ENCODE measurements at places on chromosomes 7 and 10. TPM values are rescaled to one million over a fixed set of nuclear protein-coding genes. Genes with fewer than 3 reads are reported as not detected.

- no peak overlapping the region for H3K27ac ChIP-seq
- no peak for DNase-seq
- no peaks in the 10 kb centered on the region for H3K36me3 ChIP-seq
- H3K4me3 ChIP-seq = no peak overlapping the region
- no peaks in the 10 kb centered on the region for H3K27me3 ChIP-seq
- H3K4me1 ChIP-seq = no peaks in the 10 kb centered on the region
Measured at GRCh38 chr10:100025576-100025975, 15.8 kb upstream of the DNMBP start.

GRCh38 chr7:155804897-155805825, 7.1 kb downstream of the SHH start:
- peaks cover 9% of the 10 kb centered on the region for H3K27me3 ChIP-seq
- peaks cover 15% of the 10 kb centered on the region for H3K4me1 ChIP-seq
- DNase-seq = no peak
- no peaks in the 10 kb centered on the region for H3K36me3 ChIP-seq
- no peak overlapping the region for H3K4me3 ChIP-seq

TET1 gene
- total RNA-seq = 3.9 TPM

DNA sequence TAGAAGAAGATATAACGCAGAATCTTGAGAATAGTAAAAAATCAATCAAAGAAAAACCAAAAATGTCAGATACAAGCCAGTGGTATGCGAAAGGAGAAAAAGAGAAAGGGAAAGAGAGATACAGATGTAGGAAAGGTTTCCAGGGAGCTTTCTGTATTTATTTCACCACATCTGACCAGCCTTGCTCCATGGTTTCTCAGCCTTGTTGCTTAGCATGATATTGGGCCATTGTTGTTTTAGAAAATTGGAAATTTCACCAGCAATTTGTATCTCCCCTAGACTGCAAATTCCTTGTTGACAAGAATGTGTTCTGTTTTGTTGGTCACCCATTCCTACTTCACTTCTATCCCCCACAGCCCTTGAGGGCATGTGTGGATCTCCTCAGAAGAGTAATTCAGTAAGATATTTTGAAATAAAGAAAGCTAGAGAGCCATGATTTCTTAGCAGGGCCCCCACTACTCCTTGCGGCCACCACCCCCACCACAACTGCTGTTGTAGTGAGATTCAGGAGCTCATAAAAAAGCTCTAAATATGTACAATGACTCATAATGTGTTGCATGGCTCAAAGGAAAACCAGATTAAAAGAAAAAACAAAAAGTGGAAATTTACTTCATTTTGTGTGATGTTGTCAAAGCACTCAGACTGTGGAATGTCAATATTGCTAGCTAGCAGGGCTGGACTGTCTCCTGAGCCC, 138.7 kb downstream of the CHRM2 start:
- no peak overlapping the region for H3K27ac ChIP-seq
- no peaks in the 10 kb centered on the region for H3K4me1 ChIP-seq
- no peaks in the 10 kb centered on the region for H3K27me3 ChIP-seq
- no peak overlapping the region for H3K4me3 ChIP-seq
- DNase-seq = no peak
- H3K36me3 ChIP-seq = no peaks in the 10 kb centered on the region

GRCh38 chr7:33726582-33726981, 178.8 kb upstream of the BMPER start:
- H3K27ac ChIP-seq = no peak overlapping the region
- DNase-seq = no peak
- H3K36me3 ChIP-seq = no peaks in the 10 kb centered on the region
- H3K4me3 ChIP-seq = no peak overlapping the region
- H3K27me3 ChIP-seq = no peaks in the 10 kb centered on the region

- H3K4me3 ChIP-seq = no peak overlapping the region
- no peaks in the 10 kb centered on the region for H3K27me3 ChIP-seq
- no peak for DNase-seq
- peaks cover 5% of the 10 kb centered on the region for H3K4me1 ChIP-seq
Measured at GRCh38 chr7:130365511-130366441, 14.5 kb upstream of the CPA1 start.

GRCh38 chr7:42792841-42793240, 119.0 kb downstream of the C7orf25 start:
- no peaks in the 10 kb centered on the region for H3K27me3 ChIP-seq
- no peaks in the 10 kb centered on the region for H3K36me3 ChIP-seq
- DNase-seq = no peak

DNA sequence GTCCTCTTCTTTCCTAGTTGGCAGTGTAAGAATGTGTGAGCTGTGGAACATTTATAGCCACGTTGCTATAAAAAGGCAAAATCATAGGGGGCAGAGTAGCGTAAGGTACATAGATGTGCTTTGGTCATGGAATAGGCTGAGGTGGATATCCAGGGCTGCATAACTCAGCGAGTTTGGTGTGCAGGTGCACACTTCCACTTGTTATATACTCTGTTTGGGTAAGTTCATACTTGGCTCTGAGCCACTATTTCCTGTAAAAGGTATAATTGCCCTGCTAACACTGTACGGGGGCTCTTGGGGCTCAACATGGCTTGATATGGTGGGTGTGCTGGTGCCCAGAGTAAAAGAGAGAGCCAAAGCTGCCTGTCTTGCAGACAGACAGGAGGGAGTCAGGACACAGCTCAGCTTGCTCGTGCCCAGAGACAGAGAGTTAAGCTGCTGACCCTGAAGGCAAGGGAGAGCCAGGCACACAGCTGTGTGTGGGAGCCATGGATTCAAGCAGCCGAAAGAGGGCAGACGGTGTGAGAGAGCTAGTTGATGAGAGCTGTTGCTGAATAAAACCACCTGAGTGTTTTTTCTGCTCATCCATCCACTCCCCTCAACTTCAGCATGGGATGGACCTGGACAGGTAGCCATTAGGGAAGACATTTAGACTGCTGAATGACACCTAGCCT, 126.7 kb downstream of the DKK1 start:
- H3K36me3 ChIP-seq = no peaks in the 10 kb centered on the region
- H3K4me3 ChIP-seq = no peak overlapping the region
- no peak overlapping the region for H3K27ac ChIP-seq
- no peaks in the 10 kb centered on the region for H3K4me1 ChIP-seq
- DNase-seq = no peak

DNA sequence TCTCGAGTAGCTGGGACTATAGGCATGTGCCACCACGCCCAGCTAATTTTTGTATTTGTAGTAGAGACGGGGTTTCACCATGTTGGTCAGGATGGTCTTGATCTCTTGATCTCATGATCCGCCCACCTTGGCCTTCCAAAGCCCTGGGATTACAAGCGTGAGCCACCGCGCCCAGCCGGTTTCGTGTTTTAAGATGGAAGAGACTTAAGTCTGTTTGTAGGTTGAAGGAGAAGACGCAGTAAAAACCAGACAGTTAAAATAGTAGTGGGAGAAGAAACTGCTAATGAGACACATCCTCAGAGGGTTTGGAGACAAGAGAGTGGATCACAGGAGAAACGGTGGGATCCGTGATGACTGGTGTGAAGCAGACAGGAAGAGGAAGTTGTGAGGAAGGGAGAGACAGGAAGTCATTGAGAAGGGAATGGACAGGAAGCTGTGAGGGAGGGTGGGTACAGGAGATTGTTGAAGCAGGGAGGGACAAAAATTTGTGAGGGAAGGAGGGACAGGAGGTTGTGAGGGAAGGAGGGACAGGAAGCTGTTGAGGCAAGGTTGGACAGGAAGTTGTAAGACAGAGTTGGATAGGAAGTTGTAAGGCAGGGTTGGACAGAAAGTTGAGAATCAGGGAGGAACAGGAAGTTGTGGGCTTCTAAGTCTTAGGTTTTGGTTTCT, 115.5 kb downstream of the WDFY4 start:
- no peaks in the 10 kb centered on the region for H3K36me3 ChIP-seq
- no peak overlapping the region for H3K4me3 ChIP-seq
- H3K4me1 ChIP-seq = no peaks in the 10 kb centered on the region
- H3K27me3 ChIP-seq = no peaks in the 10 kb centered on the region

GRCh38 chr7:107035446-107035845, 9.1 kb upstream of the PRKAR2B start:
- DNase-seq = no peak
- H3K27ac ChIP-seq = no peak overlapping the region
- H3K36me3 ChIP-seq = no peaks in the 10 kb centered on the region
- H3K4me3 ChIP-seq = no peak overlapping the region

GRCh38 chr7:116836911-116837310, 25.5 kb upstream of the CAPZA2 start:
- H3K4me1 ChIP-seq = no peaks in the 10 kb centered on the region
- H3K36me3 ChIP-seq = no peaks in the 10 kb centered on the region
- no peak for DNase-seq

DNA sequence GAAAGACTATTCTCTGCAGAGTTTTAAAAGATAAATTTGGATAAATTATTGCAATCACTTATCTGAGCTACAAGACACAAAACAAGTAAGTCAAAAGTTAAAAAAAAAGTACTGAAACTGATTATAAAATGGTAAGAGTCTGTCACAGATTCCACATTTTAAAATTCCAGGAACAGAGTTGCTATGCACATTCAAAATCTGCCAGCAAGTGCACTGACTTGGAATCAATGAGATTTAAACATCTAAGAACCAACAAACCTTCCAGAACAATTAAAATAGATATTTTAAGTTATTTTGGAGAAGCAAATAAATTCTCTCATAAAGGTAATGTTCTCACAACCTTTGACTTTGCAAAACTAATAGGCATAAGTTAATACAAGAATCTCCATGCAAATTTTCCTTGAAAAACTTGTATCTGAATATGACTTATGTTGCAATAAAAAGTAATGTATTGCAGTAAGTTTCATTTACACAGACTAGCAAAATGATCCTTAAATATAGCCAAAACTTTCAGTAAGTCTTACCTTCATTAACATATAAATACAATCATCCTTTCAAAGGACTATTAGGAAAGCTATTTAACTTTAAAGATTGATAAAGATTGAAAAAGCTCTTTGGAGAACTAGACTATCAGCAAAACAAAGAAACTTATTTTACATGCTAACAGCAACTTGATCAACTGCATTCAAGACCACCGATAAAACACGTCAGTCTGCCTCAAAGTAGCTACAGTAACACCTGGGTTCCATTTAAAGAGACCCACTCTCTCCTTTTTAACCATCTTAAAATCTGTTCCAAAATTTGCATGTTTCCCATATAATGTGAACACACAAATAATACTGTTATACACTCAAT, 4.4 kb downstream of the ETV1 start:
- no peak overlapping the region for H3K27ac ChIP-seq
- no peaks in the 10 kb centered on the region for H3K4me1 ChIP-seq
- no peaks in the 10 kb centered on the region for H3K36me3 ChIP-seq
- no peak for DNase-seq
- peak overlapping the region; percentile 18 for H3K4me3 ChIP-seq

GRCh38 chr10:45624724-45625123, 47.8 kb downstream of the ZFAND4 start:
- no peak overlapping the region for H3K4me3 ChIP-seq
- no peak overlapping the region for H3K27ac ChIP-seq
- DNase-seq = no peak
- H3K4me1 ChIP-seq = peaks cover 7% of the 10 kb centered on the region
- H3K27me3 ChIP-seq = no peaks in the 10 kb centered on the region

DNA sequence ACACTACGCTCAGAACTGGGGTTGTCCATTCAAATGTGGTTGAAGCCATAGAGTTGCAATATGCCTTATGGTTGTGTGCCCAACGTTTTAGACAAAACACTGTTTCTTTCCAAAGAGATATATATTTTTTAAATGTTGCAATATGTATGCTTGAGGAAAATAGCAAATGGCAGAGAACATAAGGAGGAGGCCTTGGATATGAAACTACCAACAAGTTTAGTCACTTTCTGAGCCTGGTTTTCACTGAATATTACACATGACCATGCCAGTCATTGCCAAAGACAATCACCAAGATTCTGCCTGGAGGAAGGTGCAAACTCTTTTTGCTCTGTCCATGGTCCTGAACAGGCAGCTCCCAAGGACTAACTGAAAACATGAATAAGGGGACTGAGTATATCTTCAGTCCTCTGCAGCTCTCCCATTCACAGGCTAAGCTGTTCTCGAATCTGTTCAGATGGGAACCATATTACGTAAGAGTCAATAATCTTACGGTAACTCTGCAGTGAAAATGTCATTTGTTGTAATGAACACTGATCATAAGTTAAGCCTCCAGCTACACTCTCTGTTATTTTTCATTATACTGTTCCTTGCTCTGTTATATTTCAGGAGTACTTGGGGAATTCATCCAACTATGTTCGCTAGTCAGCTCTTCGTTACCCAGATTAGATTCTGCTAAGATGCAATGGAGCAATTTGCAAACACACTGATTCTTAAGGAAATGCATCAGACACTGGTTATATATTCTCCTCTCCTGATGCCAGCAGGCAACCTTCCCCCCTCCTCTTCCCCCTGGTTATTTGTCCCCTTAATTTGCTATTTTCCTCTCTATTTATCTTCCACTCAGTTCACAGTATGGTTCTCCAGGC, 90.7 kb upstream of the C1QL3 start:
- H3K36me3 ChIP-seq = no peaks in the 10 kb centered on the region
- DNase-seq = no peak
- H3K4me3 ChIP-seq = no peak overlapping the region
- no peak overlapping the region for H3K27ac ChIP-seq
- H3K4me1 ChIP-seq = no peaks in the 10 kb centered on the region

- no peak for DNase-seq
- H3K4me1 ChIP-seq = peaks cover 21% of the 10 kb centered on the region
- H3K27me3 ChIP-seq = no peaks in the 10 kb centered on the region
- H3K4me3 ChIP-seq = peak overlapping the region; percentile 80
- H3K36me3 ChIP-seq = peaks cover 2% of the 10 kb centered on the region
Measured at GRCh38 chr7:94393246-94394108, 1.2 kb upstream of the COL1A2 start.

- H3K4me1 ChIP-seq = no peaks in the 10 kb centered on the region
- no peaks in the 10 kb centered on the region for H3K27me3 ChIP-seq
- no peak overlapping the region for H3K27ac ChIP-seq
- H3K36me3 ChIP-seq = no peaks in the 10 kb centered on the region
- no peak overlapping the region for H3K4me3 ChIP-seq
Measured at GRCh38 chr10:30378201-30378995, 29.3 kb upstream of the MTPAP start.

DNA sequence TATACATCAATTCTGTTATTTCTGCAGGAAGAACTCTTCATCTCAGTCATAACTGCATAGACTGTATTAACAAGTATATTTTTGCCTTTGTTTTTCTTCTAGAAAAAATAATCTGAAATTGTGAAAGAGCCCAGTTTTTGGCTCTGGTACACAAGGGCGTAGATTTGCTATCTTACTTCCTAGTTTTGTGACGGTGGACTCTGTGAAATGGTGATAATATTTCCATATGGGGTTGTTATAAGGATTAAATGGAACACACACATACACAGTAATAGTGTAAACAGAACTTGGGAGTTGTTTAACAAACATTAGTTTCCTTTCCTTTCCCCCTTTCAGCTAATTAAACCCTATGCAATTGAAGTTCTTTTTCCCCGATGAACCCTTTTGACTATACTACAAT, 108.7 kb downstream of the MKLN1 start:
- no peak overlapping the region for H3K27ac ChIP-seq
- no peak overlapping the region for H3K4me3 ChIP-seq
- no peaks in the 10 kb centered on the region for H3K27me3 ChIP-seq
- H3K36me3 ChIP-seq = peaks cover 16% of the 10 kb centered on the region
- DNase-seq = no peak

CTAGE6 gene
- total RNA-seq = not detected

DOCK4 gene
- total RNA-seq = 43.5 TPM
